GM04503 (cell line): ENCODE measurements at places on chromosomes 5 and 9.

DNA sequence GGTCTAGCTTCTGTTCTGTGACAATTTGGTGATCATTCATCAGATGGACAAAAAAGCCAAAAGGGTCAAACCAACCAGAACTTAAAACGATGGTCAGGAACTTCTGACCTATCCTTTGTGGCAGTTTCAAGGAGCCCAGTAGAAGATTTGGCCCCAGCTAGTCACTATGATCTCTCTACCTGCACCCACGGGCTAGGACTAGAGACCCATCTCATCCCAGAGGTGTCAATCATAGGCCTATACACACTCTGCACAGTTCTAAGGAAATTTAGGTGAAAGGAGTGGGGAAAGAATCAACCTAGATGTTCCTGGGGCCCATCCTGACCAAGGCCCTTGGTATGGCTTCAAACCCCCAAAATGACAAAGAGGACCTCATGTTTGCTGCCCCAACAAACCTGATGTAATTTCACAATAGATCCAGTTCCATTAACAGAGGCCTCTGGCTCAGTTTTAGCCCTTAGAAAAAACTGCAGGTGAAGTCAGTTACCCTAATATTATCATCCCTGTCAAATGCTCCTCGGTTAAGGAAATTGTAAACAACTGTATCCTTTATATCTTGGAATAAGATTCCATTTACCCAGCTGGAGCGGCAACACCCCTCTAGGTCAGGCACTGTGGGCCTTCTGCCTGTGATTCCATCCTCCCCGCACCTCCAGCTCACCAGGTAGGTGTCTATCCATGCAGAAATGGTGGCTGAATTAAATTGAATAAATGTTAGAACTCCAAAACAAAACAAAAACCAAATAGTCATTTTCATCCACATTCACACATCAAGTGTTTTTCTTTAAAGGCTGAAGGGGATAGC is 138.7 kb downstream of the ENC1 start:
- DNase-seq: no peak

- no peak for DNase-seq
Measured at GRCh38 chr9:112894699-112895098, 4.0 kb upstream of the SLC46A2 start.

GRCh38 chr5:115180165-115180709 is 10.5 kb upstream of the TRIM36 start:
- no peak for DNase-seq

GRCh38 chr5:14415024-14415697 is 166.4 kb upstream of the OTULINL start:
- no peak for DNase-seq

DNA sequence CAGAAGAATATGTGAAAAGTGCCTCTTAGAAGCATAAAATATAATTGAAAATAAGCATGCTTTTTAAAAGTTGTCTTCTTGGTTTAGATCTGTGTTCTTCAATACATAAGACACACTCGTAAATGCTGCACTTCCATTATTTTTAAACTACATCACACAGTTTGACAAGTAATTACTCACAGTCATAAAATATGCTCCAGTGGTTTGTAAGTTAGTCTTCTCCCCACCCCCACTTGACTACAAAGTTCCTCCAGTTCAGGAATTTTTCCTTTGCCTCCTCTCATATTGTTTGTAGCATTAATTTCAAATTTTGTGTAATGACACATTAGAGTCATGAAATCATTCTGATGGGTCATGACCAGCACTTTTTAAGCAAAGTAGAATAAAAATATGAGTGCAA is 60.3 kb upstream of the PTGER4 start:
- DNase-seq: no peak

- no peak for DNase-seq
Measured at GRCh38 chr5:64790210-64790609, 21.5 kb downstream of the CWC27 start.

GRCh38 chr5:127957183-127957582 is 126.4 kb upstream of the SLC12A2 start:
- DNase-seq: no peak

GRCh38 chr9:135068776-135069415 is 18.6 kb upstream of the OLFM1 start:
- DNase-seq: no peak

- DNase-seq: no peak
Measured at GRCh38 chr5:139863855-139864558, 68.4 kb downstream of the PSD2 start.

GRCh38 chr9:80233102-80233843 is 661.5 kb downstream of the TLE4 start:
- DNase-seq: no peak

DNA sequence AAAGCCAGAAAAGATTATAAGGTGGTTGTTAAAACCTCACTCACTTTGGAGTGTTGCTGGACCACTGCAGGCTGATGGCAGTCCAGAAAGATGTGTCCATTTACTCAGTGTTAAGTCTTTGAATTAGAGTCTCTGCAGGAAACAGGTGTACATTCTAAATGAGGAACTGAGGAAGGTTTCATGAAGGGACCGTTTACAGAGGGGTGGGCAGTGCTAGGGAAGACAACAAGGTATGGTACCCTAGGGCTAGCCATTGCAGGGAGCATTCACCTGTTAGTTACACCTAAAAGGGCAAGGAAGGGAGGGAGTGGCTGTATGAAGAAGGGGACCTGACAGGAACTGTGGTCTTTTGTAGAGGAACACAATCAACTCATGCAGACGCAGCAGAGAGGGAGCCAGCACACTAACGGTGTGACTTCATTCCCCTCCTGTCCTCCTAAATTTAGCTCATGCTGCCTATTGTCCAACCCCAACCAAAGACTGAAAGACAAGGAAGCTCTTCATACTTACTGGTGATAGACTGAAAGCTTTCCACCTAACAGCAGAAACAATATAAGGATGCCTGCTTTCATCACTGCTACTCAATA is 32.2 kb upstream of the PAX5 start:
- DNase-seq: no peak

GRCh38 chr5:66436721-66437120 is 159.5 kb upstream of the MAST4 start:
- DNase-seq: no peak

- DNase-seq: no peak
Measured at GRCh38 chr5:136750224-136750862, 385.0 kb upstream of the TRPC7 start.

DNA sequence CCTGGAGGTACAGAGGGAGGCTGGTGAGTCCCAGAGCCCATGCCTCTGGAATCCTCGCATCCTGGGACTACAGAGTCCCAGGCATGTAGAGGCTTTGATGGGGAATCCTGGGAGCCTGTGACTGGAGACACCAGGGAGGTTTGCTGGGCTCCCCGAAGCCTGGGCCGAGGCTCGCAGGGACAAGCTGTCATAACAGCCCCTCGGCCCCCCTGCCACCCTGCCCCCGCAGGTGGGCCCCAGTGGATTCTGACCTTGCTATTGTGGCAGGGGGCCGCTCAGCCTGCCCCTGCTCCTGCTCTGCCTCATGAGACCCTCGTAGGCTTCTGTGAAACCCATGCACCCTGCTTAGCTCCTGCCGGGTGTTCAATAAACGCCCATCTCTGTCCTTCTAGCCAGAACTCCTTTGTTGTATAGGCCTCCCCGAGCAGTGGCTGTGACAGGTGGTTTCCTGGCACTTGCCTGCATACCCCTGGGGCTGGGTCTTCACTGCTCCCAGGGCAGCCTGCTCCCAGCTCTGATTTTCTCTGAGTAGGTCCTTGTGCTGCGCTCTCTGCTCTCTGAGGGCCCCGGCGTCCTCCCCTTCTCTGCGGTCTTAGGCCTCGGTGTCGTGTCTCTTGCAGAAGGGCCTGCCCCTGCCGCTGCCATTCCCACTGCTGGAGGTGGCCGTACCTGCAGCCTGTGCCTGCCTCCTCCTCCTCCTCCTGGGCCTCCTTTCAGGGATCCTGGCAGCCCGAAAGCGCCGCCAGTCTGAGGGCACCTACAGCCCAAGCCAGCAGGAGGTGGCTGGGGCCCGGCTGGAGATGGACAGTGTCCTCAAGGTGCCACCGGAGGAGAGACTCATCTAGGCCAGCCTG is 20.4 kb downstream of the CRB2 start:
- DNase-seq: no peak

DNA sequence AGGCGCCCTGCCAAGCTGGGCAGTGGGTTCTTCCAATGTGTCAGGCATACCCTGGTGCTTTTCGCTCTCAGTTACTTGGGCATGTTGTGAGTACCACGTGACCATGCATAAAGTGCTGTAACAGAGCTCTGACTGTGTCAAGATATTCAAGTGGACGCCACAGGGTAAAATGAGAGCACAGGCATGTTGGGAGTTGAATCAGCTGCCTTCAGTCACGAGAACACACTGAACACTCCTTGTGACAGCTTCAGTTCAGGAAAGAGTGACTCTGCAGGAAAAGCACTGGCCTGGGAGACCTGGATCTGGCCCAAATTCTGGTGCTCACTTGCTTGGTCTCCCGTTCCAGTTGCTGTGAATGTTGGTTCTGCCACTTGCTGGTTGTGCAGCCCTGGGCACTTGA is 5.1 kb downstream of the MLANA start:
- no peak for DNase-seq

DNA sequence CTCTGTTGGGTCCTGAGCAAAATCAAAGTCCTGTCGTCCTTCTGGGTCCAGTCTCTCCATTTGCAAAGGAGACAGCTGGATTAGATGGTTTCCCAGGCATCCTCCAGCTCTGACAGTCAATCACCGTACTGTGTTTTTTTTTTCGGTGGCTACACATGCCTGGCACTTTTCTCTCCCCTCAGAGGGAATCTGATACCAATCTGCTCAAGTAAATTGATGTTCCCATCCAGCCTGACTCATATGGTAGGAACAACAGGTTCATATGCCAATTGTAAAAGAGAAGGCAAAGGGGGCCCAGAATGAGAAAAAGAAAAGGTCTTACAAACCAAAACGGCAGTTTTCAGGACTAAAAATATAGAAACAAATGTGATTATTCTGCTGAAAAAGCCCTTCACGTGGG is 1.2 kb downstream of the FBXO10 start:
- DNase-seq: no peak

- no peak for DNase-seq
Measured at GRCh38 chr5:72883850-72884249, 67.4 kb downstream of the TNPO1 start.

GRCh38 chr9:133612816-133613215 is 3.6 kb upstream of the FAM163B start:
- DNase-seq: no peak

DNA sequence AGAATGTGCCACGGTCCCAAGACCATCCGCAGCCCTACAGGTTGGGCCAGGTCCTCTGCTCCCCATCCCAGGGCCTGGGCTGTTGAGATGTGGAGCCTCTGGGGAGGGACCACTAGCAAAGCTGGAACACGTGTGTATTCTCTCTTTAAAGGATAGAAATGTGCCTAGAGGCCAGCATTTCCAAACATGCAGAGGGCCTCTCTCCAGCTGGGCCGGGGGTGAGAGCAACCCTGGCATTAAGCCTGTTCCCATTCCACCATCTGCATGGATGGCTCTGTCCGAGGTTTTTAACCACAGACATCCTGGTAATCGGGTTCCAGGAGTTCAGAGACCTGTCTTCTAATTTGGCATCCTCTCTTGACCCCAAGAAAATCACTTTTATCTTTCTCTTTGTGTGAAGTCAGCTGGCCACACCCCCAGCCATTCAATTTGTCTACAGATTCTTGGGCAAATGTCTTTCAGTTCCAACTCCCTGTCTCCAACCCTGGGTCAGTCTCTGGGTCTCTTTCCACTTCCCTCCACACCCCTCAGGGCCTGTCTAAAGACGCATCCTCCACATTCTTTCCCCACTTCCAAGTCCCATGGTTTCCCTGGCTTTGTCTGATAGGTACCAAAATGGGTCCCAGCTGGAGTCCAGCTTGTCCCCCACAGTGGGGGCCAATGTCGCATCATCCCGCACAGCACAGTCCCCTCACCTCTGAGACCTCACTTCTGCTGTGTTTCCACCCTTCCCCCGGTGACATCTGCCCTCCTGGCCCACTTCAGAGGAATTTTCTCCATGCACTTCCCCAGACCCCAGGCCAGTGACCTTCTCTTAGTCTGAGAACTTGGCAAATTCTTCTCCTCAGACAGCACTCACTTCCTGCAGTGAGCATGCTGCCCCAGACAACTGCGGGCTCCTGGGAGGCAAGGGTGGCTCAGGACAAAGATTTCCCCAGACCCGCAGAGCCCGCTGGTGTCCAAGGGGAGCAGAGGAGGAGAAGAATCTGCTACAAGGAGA is 56.8 kb downstream of the PTPDC1 start:
- DNase-seq: no peak

GRCh38 chr5:95866435-95867040 is 44.0 kb upstream of the GLRX start:
- DNase-seq: no peak

DNA sequence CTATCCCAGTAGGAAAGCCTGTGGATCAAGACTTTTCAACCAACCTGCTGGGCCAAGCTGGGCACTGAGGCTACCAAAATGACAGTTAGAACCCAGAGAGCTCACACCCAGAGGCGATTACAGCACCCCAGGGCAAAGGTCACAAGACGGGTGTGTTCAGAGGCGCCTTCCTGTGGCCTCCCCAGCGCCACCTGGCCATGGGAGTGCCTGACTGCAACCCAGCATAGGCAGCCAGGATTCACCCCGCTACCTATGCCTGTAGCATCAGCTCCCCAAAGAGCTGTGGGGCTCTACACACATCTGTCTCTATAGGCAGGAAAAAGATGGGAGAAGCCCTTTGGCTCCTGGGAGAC is 33.5 kb downstream of the PDGFRB start:
- no peak for DNase-seq

- peak; percentile 34 for DNase-seq
Measured at GRCh38 chr5:59065554-59065953, 482.7 kb downstream of the RAB3C start.

GRCh38 chr5:158429564-158429963 is 570.6 kb upstream of the CLINT1 start:
- DNase-seq: no peak

- DNase-seq: no peak
Measured at GRCh38 chr5:172186114-172186695, 1.8 kb downstream of the STK10 start.

DNA sequence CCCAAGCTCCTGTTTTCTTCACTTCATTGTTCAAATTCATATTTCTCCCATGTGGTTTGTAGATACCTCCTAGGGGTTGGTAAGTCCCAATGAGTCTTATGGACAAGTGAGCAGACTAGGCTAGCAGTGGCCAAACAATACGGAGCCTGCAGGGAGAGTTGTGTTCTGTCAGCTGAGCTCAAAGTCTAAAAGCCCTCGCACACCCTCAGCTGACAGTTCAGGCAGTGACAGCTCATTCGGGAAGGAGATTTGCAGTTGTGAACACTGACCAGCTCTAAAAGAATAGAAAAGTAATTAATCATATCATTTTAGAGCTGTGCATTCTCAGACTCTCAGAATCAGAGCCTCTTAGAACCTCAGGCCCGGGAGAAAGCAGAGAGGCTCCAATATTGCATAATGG is 95.1 kb downstream of the SH3TC2 start:
- DNase-seq: no peak

- DNase-seq: no peak
Measured at GRCh38 chr5:95554331-95554646, 488 bp downstream of the SKIC3 start.

GRCh38 chr5:97929383-97929782 is 746.3 kb upstream of the RIOK2 start:
- no peak for DNase-seq

- no peak for DNase-seq
Measured at GRCh38 chr9:121344184-121344583, 25.9 kb downstream of the STOM start.

- no peak for DNase-seq
Measured at GRCh38 chr5:56574778-56575177, 240.6 kb upstream of the MAP3K1 start.
